Peyer's patch (tissue), 4 donors: ENCODE measurements at places on chromosomes 5 and 9. TPM values are rescaled to one million over a fixed set of nuclear protein-coding genes. Genes with fewer than 3 reads are reported as not detected.

DNA sequence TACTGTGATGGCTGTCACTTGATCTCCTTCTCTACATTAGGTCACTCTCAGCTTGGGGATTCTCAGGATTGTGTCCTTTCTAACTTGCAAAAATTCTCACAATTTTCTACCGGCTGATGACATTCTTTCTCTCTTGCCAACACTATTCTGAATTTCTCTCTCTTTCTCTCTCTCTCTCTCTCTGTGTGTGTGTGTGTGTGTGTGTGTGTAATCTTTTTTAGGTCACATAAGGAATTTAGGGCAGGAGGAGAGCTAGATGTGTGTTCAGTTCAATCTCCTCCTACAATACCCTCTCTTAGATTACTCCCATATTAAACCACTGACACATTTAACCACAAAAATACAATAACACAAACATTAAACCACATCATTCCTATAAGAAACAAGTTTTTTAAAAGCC is 242.3 kb upstream of the NREP start:
- H3K27ac ChIP-seq, result no peak overlapping the region
- no peaks in the 10 kb centered on the region for H3K4me1 ChIP-seq
- H3K36me3 ChIP-seq, result no peaks in the 10 kb centered on the region
- no peak overlapping the region for H3K4me3 ChIP-seq
- no peak for DNase-seq

DNA sequence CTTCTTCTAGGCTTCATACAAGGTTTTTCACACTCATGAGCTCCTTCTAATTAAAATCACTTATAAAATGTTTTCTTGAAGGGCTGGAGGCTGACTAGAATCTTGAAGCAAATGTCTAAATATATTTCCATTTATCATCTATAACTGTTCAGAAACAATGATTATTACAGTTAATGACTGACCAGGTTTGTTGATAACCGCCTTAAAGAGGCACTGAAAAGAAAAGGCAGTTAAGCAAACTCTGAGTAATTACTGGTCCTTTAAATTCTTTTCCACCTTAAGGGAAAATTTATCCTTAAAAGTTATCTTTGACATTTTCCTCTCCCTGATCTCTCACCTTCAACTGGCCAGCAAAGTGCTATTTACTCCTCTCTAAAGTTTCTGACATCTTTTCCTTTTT is 43.2 kb downstream of the RICTOR start:
- no peak overlapping the region for H3K4me3 ChIP-seq
- no peaks in the 10 kb centered on the region for H3K36me3 ChIP-seq
- H3K27me3 ChIP-seq, result no peaks in the 10 kb centered on the region
- no peaks in the 10 kb centered on the region for H3K4me1 ChIP-seq
- DNase-seq, result no peak

The SPATA31C1 gene
- not detected for total RNA-seq

GRCh38 chr5:15012061-15012460 is 140.5 kb upstream of the ANKH start:
- peaks cover 26% of the 10 kb centered on the region for H3K4me1 ChIP-seq
- no peaks in the 10 kb centered on the region for H3K36me3 ChIP-seq
- DNase-seq, result no peak
- no peaks in the 10 kb centered on the region for H3K27me3 ChIP-seq

DNA sequence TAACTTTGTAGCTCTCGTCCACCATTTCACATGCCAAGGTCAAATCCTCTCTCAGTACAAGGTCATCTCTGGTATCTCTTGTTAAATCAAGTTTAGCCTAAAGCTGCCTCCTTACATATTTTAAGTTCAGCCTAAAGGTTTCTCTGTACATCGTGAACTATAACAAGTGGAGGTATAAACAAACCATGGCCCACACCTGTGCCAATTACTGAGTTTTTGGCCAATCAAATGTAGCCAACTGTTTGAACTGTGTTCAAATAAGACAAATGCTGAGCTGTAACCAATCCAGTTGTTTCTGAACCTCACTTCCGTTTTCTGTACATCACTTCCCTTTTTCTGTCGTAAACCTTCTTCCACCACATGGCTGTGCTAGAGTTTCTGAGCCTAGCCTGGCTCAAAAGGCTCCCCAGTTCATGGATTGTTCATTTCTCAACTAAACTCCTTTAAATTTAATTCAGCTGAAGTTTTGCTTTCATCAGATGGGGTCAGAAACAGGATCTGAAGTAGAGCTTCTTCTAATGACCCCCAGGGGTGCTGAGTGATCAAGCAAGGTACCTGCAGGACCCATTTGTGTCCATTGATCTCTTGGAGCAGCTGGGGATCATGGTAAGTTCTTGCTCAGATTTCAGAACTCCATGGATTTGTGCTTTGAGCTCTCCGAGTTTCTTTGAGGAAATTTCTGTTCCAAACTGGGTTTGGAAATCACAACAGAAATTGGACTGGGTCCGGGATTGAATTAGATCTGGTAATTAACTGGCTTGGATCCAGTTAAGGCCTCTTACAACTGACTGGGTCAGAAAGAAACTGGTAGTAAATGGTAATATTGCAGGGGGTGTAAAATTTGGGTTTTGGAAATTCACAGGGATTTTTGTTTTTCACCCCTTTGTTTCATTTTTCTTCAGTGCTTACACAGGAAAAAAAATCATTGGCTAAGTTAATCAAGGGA is 11.0 kb upstream of the NANS start:
- H3K36me3 ChIP-seq, result no peaks in the 10 kb centered on the region
- no peak for DNase-seq
- H3K27ac ChIP-seq, result no peak overlapping the region
- peak overlapping the region; percentile 2 for H3K4me3 ChIP-seq
- no peaks in the 10 kb centered on the region for H3K4me1 ChIP-seq

DNA sequence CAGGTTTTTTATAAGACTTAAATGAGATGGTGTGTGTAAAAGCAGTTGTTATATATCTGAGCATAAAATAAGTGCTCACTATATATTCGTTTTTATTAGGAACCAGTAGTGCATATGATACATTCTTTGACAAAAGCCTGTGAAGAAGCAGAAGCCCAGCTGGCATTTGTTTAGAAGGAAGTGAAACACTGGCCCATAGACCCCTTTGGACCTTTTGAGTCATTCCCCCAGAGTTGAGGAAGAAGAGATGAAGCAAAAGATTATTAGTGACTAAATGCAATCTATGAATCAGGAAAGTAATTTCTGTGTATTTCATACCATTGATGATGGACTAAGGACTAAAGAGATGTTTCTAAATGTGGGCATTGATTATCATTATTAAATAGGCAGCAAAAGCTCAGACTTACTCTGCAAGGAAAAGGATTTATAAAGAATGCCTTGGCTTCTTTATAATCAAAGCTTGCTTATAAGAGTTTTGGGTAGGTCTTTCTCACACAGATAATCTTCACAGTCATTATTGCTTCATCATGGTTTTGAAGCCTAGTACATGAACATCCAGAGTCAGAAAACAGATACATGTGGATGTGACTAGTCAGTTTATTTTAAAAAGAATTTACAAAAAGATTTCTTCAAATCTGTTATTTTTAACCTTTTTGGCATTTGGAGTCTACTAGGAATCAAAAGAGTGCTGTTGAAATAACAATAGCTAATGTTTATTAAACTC is 16.9 kb upstream of the FER start:
- H3K27me3 ChIP-seq, result no peaks in the 10 kb centered on the region
- no peak overlapping the region for H3K27ac ChIP-seq
- H3K36me3 ChIP-seq, result no peaks in the 10 kb centered on the region
- DNase-seq, result no peak

DNA sequence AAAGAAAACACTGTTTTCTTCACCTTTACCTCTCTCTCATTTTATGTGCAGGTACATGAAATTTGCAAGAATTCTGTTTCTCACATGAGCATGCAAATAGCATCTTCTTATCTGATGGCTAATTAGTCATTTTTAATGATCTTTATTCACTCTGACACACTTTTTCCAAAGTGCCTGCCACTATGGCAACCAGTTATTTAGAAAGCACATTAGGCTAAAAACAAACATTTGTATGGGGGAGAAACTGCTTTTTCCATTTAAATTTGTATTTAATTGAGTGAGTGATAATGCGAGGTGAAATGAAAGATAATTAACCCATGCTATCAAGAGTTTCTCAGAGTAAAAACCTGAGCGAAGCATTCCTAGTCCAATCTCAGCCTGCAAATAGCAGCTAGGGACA is 365.0 kb downstream of the MAT2B start:
- H3K36me3 ChIP-seq, result no peaks in the 10 kb centered on the region
- H3K27me3 ChIP-seq, result no peaks in the 10 kb centered on the region
- no peak overlapping the region for H3K4me3 ChIP-seq

DNA sequence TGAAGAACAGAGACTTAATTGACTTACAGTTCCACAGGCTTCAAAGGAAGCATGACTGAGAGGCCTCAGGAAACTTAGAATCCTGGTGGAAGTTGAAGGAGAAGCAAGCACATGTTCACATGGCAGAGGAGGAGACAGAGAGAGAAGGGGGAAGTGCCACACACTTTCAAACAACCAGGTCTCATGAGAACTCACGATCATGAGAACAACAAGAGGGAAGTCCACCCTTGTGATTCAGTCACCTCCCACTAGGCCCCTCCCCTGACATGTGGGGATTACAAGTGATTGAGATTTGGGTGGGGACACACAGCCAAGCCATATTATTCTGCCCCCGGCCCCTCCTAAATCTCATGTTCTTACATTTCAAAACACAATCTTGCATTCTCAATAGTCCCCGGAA is 19.5 kb downstream of the NR3C1 start:
- H3K27me3 ChIP-seq, result no peaks in the 10 kb centered on the region
- peaks cover 14% of the 10 kb centered on the region for H3K36me3 ChIP-seq
- H3K27ac ChIP-seq, result no peak overlapping the region
- no peak for DNase-seq
- no peak overlapping the region for H3K4me3 ChIP-seq

DNA sequence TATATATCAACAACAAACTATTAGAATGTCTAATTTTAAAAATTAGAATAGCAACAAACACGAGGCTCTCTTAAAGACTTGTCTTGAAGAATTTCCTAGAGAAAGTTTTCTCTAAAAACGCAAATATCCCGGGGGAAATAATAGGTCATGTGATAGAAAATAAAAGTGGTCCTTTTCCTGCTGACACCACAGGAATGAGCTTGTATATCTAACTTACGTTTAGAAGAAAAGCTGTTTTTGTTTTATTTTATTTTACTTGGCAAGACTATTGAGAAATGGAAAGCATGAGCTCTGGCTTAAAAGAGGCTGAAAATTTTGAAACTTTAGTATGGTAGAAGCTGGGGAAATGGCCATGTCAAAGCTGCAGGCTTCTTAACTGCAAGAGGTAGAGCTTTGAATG is 465.0 kb downstream of the AGTPBP1 start:
- H3K4me3 ChIP-seq, result no peak overlapping the region
- no peaks in the 10 kb centered on the region for H3K4me1 ChIP-seq
- DNase-seq, result no peak
- H3K36me3 ChIP-seq, result no peaks in the 10 kb centered on the region
- no peak overlapping the region for H3K27ac ChIP-seq

DNA sequence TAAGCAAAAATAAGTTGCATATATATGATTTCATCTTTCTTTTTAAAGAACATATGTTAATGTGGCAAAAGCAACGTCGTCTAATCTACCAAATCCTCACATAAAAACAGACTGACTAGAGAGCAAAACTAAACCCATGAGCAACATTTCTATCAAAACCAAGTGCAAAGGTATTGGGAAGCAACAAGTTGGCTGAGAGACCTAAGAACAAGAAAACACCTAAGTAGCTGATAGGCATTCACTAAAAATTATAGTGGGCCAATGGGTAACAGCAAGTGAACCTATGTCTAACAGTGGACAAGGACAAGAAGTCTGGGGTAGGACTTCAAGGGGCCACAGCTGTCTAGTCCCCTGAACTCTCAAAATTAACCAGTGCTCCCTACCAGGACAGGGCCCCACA is 130.1 kb downstream of the SIL1 start:
- no peak for DNase-seq
- no peak overlapping the region for H3K4me3 ChIP-seq
- no peaks in the 10 kb centered on the region for H3K27me3 ChIP-seq
- H3K36me3 ChIP-seq, result no peaks in the 10 kb centered on the region
- H3K4me1 ChIP-seq, result no peaks in the 10 kb centered on the region

GRCh38 chr5:178296066-178296465 is 63.5 kb upstream of the PHYKPL start:
- H3K4me3 ChIP-seq, result no peak overlapping the region
- no peaks in the 10 kb centered on the region for H3K27me3 ChIP-seq
- H3K4me1 ChIP-seq, result no peaks in the 10 kb centered on the region
- no peak for DNase-seq

DNA sequence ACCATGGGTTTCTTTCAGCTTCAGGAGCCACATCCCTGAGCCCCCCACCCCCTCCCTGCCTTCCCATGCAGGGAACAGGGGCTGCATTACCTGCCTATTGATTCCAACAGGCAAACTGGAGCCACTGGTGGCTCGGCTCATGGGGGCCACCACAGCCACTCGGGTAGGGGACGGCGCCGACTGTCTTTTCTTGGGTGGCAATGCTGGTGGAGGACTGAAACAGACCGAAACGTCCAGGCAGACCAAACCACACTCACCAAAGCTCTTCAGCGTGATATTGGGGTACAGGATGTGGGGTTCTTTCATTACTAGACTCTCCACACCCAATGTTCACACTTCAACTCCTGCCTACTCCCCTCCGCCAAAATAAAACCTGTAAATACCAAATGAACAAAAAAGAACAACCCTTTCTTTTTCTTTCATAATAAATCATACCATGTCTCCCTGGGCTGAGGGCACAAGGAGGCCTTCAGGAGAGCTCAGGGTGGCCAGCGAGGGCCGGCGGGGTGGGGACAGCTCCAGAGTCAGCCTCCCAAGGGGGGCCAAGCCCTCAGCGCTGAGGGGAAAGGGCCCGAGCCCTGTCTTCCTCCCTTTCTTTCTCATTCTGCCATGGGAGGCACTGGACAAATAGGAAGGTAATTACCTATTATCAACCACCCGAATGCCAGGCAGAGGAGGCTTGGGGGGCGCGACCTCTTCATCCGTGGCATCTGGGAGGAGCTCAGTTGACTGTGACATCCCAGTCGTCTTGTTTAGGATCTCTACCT is 83.3 kb downstream of the PRRT1B start:
- H3K27ac ChIP-seq, result peak overlapping the region; percentile 87
- H3K4me1 ChIP-seq, result peaks cover 4% of the 10 kb centered on the region
- H3K36me3 ChIP-seq, result no peaks in the 10 kb centered on the region
- DNase-seq, result peak; percentile 38
- H3K4me3 ChIP-seq, result peak overlapping the region; percentile 6
